CD4-positive, alpha-beta T cell (primary cell): ENCODE measurements at places on chromosomes 7 and 10.

GRCh38 chr7:50584793-50585408 is 19.7 kb upstream of the DDC start:
- DNase-seq: no peak

- no peak for DNase-seq
These were observed 35.8 kb downstream of the RASGEF1A start for GRCh38 chr10:43230909-43231522.

DNA sequence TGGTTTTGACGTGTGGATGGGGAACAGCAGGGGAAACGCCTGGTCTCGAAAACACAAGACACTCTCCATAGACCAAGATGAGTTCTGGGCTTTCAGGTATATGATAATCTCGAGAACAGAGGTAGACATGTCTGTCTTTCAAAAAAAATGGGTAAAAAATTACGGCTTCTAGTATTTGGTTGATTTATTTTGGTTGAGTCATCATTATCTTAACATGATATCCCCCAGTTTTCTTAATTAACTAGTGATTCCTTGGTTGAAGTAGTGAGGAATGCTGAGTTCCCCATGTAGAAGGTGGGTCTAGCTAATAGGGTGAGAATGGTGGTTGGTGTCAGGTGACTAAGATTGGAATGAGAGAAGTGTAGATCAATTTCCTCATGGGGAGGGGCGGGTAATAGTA is 10.7 kb downstream of the LIPM start:
- DNase-seq: no peak

GRCh38 chr10:125084614-125085257 is 75.6 kb downstream of the CTBP2 start:
- DNase-seq: no peak

DNA sequence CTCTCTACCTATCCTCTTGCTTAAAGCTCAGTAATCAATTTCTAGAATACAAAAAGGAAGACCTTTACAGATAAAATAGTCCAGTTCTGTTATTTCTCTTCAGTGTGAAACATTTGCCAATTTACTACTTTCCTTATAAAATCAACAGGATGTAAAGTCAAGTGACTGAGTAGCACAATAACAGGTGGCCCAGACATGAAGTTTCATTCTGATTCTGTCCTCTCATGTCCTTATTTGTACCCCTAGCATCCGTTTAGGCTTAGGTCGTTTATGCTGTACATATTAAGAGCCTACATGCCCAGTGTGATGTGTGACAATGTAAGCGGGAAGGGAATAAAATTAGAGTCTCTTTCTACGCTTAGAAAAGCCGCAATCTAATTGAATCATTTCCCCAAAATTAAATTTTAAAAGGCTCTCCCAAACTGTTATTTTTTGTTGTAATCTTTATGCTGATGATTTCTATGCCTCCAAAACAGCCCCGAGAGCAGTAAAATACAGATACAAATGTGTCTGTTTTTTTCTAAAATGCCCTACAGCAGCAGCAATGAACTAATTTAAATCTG is 29.1 kb downstream of the EPC1 start:
- DNase-seq: no peak

DNA sequence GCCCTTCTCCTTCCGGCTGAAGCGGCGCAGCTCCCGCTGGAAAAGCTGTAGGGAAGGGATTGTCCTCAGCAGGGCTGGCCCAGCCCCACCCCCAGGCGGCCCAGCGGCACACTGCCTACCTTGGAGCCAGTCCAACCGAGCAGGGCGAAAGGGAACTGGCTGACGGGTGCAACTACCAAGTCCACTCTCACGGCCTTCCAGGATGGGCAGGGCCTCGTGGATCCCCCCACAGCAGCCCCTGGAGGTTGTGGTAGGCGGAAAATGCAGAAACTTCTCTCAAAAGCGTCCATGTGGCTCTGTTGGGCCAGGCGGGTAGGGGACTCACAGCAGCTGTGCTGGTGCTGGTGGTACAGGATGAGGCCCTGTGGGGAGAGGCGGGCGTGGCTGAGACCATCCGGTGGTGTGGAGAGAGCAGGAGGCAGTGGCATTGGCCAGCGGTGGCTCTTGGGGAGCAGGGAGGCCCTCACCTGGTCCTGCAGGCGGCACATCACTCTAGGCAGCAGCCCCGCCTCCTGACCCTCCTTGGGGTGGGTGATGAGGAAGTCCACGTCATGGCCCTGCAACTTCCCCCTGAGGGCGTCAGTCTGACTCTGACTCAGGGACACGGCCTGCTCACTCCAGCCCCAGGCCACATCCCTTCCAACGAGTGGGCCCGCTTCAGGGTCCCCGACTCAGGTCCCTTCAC is 8.4 kb upstream of the PGAM2 start:
- peak; percentile 22 for DNase-seq

GRCh38 chr7:6516387-6516983 is 34.8 kb downstream of the GRID2IP start:
- DNase-seq: peak; percentile 41

- DNase-seq: no peak
These were observed 31.5 kb downstream of the TCF7L2 start for GRCh38 chr10:112981553-112981952.

GRCh38 chr10:45418849-45419675 is 45.0 kb downstream of the ALOX5 start:
- DNase-seq: peak; percentile 31

DNA sequence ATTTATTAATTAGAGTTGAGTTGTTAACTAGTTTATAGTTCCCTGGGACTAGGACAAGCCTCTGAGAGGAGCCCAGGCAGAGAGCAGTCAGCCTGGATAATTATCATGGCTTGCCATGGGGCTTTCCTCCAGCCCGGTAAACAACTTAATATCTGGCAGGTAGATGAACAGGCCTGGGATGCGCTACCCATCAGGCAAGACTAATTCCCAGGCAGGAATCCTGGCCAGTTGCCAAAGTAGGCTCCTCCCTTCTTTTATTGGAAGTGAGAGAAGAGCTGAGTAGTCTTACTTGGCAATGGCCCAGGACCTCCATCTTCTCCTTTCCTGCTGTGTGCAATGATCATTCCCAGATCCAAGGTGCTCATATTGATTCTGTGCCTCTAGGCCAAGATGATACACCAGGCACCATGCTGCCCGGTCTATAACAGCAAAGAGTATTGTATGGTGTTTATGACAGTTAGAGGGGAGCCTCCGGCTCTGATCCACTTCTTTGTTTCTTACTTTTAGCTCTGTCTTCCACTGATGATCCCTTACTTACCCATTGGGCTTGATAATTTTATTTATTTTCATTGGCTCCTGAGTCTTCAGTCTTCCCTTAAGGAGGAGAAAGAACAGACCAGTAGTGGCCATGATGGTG is 408.7 kb downstream of the REEP3 start:
- no peak for DNase-seq

- DNase-seq: no peak
These were observed 87.7 kb downstream of the ST7 start for GRCh38 chr7:117041007-117041406.

DNA sequence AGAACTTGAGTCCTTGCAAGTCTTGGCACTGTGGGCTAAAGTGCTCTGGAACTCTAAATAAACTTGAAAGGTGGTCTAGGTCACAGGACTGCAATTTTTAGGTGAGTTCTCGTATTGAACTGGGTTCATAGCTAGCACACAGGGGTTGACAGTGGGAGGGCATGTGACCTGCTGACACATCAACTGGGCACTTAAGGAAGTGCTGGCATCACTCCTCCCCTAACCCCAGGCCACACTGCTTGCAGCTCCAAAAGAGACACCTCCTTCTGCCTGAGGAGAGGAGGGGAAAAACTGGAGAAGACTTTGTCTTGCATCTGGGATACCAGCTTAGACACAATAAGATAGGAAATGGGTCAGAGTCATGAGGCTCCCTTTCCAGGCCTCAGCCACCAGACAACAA is 38.0 kb upstream of the AASS start:
- no peak for DNase-seq

DNA sequence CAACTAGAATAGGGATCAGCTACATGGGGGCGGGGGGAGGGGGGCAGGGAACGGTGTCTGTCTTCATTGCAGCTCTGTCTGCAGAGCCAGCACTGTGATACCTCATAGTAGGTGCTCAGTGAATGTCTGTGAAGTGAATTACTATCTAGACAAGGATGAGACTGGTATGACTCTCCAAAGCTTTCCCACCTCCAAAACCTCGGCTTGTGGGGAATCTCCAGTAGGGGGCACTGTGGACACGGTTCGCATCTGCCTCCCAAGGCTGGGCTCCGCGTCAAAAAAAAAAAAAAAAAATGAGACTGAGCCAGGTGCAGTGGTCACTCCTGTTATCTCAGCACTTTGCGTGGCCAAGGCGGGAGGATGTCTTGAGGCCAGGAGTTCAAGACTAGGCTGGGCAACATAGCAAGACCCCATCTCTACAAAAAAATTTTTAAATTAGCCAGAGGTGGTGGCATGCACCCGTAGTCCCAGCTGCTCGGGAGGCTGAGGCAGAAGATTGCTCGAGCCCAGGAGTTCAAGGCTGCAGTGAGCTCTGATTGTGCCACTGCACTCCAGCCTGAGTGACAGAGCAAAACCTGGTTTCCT is 9.6 kb downstream of the TRIM56 start:
- DNase-seq: no peak

- DNase-seq: no peak
These were observed 292.5 kb downstream of the HDAC9 start for GRCh38 chr7:18788026-18788425.

- no peak for DNase-seq
These were observed 2.4 kb downstream of the MYL7 start for GRCh38 chr7:44138698-44139097.

DNA sequence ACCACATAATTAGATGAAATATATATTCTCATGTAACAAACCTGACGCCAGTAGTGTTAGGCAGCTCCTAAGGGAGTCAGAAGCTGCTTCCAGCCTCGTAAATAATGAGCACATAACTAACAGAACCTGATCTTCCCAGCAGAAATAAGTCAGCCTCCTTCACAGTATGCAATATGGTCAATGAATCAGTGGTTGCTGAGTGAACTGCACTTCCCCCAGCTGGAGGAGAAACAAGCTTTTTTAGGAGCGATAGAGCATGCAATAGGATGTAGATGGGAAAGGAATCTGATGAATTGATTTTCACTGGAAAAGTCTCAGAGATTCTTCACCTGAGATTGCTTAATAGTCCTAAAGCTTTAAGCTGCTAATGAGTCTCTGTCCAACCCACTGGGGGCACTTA is 337.2 kb upstream of the LRGUK start:
- DNase-seq: no peak
